Activated T-helper 17 cell treated with anti-CD3 and anti-CD28 coated beads, Interleukin-2, amount 50 U/mL, for 72 hours (primary cell): ENCODE measurements at places on chromosomes 2 and 18. TPM values are rescaled to one million over a fixed set of nuclear protein-coding genes. Genes with fewer than 3 reads are reported as not detected.

DNA sequence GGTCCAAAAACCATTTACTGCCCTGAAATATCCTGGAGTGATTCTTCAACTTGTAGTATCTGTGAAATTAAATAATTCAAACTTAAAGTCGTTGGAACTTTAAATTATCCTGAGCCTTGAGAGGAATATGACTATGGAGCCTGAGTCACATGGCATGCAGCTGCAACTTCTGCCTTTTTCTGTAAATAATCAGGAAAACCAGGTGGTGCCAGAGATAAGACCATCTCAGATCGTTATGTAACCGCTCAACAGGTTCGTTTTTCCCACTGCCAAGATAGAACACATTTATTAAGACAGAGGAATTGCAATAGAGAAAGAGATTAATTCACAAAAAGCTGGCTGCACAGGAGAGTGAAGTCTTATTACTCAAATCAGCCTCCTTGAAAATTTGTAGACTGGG is 876.5 kb downstream of the SUCLG1 start:
- no peak for ATAC-seq

DNA sequence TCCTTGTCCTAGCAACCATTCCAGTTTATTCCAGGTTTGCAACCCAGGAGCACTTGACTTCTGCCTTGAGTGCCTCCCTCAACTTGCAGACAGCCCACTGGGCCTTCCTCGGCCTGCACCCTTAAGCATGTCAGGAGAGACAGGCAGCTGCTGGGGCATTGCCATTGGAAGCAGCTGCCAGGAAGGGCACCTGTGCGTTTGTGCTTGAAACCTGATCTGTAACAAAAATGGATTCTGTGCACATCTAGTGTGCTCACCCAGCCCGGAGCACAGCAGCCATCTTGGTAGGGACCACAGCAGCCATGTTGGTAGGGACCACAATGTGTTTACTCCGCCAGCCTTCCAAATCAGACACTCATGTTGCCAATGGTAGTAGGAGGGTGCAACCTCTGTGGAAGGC is 44.3 kb upstream of the GLI2 start:
- ATAC-seq, result no peak

DNA sequence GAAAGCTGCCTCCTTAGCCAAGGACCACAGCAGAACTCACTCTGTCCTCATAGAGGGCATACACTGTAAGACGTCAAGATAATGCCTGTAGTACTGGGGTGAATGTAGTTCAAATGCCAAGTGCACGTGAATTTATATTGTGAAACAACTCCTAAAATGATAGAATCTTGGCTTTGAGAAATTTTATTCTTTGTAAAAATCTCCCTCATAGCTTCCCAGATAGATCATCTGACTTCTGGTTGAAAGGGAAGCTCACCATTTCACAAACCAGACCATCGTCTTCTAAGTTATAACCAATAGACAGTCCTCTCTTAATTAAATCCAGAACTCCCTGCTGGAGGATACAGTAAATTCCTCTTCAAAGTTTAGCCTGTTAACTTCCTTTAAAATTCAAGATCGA is 110.9 kb upstream of the MSTN start:
- no peak for ATAC-seq

DNA sequence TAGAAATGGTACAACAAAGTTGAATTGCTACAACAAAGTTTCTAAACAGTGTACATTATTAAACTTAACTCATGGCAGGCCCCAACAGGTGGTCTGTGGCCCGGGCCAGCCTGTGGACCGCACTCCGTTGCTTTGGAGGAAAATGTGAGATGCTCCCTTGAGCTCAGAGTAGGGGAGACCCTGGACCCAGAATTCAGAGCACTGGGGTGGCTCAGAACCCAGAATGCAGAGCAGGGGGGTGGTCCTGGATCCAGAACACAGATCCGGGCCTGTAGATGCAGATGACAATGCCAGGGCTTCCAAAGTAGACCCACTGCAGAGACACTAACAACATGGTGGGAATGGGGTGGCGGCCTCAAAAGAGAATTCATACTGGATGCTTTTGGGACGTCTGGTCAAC is 311.0 kb downstream of the NDUFA10 start:
- ATAC-seq, result no peak

DNA sequence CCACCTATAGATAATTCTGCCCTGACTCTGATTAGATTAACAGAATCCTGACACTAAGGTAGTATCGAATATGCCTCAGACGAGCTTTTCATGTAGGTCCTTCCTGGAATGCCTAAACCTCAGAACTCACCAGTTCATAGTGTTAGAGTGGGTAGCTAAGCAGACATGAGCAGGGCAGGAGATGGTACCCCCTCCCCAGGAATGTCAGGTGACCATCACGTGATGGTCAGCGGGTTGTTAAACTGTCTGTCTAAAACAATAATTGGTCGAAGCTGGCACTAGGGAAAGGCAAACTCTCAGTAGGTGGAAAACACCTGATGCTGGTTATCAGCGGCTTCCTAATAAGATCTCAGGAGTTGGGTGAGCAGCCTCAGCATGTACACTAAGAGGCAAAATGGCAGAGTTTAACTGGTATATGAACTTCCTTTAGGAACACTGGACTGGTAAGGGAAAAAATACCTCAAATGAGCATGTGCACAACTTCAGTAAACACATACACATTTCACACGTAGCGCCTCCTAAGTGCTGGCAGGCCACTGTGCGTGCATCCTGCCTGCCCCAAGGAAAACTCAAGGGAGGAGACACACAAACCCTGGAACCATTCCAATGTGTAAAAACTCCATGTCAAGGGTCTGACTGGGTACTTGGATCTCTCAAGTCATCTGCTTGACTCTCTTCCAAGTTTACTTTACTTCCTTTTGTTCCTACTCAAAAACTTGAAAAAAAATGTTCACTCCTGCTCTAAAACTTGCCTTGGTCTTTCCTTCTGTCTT is 339.5 kb downstream of the GULP1 start:
- no peak for ATAC-seq

DNA sequence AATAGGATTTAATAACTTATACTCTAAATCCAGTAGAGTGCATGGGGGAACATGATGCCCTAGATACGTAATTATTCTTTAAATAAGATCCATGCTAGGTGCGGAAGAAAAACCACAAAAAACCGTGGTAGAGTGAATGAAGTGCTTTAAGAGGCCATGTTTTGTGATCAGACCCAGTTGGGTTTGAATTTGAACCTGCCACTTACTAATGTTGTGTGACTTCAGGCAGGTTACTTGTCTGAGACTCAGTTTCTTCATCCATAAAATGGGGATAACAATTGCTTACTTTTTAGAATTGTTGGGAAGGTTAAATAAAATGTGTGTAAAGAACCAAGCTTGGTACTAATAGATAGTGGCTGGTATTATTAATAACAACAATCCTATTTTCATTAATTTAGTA is 17.2 kb downstream of the MIB1 start:
- ATAC-seq, result no peak

LRATD1 gene
- total RNA-seq, result not detected

GAREM2 gene
- 2.1 TPM for total RNA-seq

NCKAP5 gene
- total RNA-seq, result not detected
